H9 (cell line): ENCODE measurements at places on chromosomes 1 and 21. TPM values are rescaled to one million over a fixed set of nuclear protein-coding genes. Genes with fewer than 3 reads are reported as not detected.
A peak's percentile ranks its signal among the peaks of the same experiment; 100 is the strongest.

DNA sequence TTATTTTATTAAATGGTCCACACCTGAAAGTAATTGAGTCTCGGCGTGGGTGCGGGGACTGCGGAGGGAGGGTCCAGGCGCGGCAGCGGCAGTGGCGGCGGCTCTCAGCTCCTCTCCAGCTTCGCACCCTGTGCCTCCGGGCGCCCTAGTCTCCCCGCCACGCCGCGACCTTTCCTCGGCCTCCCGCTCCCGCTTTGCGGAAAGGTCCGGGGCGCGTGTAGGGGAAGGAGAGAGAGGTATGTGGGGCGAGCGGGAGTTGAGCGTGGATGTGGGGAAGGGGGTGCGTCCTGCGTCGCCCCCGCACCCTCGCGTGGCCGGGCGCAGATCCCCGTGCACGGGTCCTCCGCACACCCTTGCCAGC is 13.4 kb upstream of the ALX3 start:
- DNase-seq: no peak

KCNK1 gene
- 9.3 and 9.9 TPM in 2 replicates for total RNA-seq

DNA sequence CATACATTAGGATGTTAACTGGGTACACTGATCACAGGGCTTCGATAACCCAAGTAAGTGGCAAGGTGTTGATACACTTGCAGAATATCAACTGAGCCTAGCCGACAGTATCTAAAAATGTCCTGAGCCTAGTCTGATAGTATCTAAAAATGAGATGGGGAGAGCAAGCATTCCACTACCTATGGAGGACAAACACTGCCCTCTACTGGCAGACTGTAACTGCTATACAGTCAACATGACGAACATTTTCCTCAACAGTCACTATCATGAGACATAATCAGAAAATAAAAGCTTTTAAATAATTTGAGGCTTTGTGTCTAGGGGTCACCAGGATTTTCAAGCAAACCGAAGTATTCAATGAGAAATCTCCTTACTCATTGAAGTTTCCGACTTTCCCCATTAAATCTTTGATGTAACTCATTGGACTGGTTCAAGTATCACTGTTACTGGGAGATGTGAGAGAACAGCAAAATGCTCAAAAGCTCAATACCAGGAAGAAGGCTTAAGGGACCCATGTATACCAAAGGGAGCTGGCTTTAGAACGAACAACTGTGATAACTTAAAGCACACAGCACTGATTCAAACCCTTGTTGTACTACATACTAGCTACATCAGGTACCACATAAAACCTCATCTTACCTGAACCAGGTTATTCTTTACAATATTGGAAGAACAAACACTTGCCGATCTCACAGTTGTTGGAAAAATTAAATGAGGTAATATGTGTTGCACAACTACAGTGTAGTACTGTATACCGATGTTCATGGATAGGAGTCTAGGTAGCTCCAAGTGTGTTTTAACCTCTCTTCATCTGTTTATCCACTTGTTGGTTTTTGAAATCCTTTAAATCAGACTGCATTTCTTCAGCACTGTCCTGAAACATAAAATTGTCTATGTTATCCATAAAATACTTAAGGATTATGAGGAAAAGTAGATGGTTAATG is 31.1 kb upstream of the SLC45A3 start:
- peak; percentile 45 for DNase-seq

- DNase-seq: peak; percentile 78
These were observed 283.5 kb downstream of the C1orf94 start for GRCh38 chr1:34460193-34460592.

GRCh38 chr1:161216945-161217712 is 2.0 kb downstream of the FCER1G start:
- DNase-seq: no peak
